Immature natural killer cell (primary cell): ENCODE measurements at places on chromosomes 16 and 17.

DNA sequence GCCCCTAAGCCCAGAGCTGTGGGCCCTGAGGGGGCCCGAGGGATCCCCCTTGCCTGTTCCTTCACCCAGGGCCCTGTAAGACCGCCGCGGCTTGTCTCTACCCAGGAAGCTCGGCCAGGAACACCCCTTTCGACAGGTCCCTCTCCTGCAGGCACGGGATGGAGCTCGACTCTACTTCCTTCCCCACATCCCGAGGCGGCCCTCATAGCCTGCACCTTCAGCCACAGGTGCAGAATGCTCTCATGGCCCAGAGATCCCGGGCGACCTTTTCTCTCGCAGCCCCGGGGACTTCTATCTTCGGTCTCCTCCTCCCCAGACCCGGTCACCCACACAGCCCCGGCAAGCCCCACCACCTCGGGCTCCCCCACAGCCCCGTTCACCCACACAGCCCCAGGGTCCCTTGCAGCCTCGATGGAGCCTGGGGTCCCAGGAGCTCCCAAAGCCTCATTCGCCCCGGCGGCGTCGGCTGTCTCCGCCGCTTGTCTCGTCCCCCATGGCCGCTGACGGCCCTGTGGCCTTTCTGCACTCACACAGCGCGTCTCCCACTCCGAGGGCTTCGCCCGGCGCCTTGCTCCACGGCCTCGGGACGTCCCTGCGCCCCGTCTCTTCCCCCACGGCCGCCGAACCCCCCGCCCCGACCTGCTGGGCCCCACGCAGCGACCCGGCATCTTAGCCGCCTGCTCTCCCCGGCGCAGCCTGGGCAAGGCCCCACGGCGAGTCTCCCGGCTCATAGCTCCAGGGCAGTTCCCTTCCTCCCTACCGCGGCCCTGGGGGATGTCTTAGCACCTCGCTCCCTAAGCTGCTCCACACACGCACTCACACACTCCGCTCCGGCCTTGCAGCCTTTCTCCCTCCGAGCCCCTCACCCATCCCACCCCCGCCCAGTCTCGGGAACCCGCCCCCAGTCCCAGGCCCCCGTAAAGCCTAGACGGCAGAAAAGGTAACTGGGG lies 650 bp downstream of the KIAA0753 start:
- peak; percentile 8 for DNase-seq

GRCh38 chr16:58176608-58177352 lies 21.1 kb downstream of the CSNK2A2 start:
- DNase-seq, result no peak

DNA sequence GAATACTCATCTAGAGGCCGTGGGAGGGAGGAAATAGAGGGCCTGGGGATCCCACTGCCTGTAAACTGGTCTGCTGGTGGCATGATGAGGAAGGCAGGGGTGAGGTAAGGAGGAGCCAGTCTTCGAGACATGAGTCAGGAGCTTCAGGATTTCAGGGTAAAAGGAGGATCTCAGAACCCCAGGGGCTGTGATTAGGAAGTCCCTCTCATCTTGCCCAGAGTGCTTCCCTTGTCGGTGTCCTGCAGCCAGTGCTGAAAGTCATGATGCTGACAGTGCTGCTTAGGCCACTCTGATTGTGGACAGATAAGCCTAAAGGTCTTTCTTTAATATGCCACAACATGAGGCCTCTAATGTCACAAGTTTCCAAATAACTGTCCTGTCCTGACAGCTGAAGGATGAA lies 29.6 kb downstream of the COG4 start:
- DNase-seq, result no peak

- DNase-seq, result no peak
These were observed 13.3 kb upstream of the TERB1 start for GRCh38 chr16:66814734-66815133.

DNA sequence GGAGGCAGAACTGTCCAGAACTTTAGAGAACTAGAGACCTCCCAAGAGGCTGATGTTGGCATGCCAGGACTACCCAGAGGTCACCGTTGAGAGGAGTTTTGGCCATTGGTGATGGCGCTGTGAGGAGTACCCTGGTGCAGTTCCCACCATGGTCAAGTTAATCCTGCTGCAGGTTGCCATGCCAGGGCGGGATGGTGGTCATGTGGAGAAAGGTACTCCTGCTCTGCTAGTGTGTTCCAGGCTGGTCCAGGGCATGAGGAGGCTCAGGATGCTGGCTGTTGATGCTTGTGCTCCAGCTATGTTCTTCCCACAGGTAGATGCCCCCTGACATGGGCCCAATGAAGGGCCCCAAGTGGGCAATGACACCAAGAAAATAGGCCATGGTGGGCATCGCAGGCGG lies 4.1 kb upstream of the PHF12 start:
- no peak for DNase-seq

DNA sequence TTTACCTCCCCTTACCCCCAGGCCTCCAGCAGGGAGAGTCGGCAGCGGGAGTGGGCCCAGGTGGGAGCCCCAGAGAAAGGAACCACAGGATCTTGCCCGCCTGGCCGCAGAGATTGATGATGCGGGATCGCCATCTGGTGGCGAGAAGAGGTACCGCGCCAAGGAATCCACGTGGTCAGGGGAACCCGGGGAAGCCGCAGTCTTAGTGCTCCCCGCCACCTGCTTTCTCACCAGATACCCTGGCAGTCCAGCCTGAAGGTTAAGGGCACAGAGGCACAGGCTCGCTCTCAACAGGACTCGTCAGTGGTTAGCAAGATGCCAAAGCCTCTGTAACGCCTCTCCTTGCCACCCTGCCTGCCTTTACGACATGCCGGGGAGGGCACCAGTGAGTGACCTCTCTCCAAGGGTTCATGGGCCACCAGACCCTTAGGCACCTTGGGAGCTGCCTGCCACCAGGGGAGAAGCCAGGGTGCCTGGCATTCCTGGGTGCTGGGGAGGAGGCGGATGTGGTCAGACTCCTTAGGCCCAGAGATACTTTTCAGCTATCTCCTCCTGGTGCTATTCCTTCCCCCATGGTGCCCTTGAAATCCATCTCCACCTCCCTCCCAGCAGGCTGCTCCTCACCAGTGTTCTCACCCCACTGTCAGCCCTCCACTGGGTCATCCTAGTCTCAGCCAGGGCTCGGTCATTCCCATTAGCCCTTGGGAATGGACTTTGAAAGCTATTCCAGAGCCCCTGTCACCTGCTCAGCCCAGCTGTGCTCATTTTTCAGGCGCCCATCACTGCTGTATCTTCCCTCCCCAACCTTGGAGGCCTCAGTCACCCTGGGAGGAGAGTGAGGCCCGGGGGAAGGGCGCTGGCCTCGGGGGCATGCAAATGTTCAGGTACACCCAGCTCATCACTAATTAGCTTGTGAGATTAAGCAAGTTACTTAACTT lies 5.5 kb upstream of the RHBDF2 start:
- peak; percentile 92 for DNase-seq

DNA sequence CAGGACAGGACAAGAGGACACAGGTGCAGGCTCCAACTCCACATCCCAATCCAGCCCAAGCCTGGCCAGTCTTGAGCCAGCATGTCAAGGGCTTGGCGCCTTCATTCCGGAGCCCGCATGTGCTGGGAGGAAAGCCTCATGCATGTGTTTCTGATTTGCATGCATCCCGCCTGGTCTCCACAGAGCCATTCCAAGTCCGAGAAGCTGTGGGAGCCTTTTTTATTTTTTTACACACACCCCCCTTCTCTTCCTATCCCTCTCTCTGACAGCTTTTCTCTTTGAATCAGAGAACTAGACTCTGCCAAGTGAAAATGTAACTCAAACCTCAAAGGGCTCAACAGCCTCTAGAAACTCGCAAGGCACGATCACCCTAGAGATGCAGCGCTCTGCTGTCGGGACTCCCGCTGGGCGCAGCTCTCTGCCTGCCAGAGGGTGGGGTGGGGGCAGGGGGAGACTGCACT lies 45.1 kb downstream of the NOG start:
- DNase-seq, result no peak

DNA sequence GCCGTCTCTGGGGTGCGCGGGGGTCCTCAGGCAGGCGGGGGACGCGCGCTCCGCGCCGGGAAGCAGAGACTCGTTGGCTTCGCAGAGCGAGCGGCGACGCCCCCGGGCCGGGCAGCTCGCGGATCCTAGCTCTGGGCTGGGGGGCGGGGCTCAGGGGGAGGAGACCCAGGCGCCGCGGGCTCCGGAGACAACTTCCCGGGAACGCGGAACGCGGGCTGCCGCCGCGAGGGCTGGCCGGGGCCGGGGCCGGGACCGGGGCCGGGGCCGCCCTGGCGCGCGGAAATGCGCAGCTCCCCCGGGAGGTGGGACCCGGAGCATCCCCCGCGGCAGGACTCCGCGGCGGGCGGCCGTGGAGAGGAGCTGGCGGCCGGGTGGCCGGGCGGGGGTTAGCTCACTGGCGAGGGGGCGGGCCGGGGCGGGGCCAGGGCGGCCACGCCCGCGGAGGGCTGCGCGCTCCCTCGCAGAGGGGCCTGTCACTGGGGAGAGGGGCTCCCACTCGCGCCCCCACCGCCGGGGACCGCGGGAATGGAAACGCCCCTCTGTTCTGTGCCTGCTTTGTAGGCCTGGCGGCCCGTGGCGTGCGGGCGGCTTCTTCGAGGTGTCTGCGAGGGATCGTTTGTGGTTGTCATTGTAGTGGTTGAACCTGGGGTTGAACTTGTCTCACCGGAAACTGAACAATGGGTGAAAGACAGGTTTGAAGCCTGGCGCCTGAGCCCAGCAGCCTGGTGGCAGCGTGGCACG lies at the start of gene GAS7:
TSS of gene GAS7 (minus strand) at position 98 of the 741 bp plus-strand sequence.
- peak; percentile 89 for DNase-seq

DNA sequence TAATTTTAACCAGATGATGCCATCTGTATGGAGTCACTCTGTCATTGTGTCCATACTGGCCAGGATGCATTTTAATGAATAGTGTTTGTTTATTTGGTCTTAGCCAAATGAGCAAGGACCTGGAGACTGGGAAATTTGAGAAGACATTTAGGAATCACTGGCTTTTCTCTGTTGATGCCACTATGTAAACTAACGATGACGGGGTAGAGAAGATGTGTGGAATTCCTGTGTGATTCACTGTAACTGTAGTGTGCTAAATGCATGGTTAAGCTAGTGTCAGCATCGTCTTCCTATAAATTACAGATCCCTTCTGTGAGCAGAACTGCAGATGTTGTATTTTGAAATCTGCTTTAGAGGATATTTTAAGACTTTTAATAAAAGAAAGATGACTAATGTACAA lies 66.6 kb downstream of the NOS2 start:
- DNase-seq, result no peak

DNA sequence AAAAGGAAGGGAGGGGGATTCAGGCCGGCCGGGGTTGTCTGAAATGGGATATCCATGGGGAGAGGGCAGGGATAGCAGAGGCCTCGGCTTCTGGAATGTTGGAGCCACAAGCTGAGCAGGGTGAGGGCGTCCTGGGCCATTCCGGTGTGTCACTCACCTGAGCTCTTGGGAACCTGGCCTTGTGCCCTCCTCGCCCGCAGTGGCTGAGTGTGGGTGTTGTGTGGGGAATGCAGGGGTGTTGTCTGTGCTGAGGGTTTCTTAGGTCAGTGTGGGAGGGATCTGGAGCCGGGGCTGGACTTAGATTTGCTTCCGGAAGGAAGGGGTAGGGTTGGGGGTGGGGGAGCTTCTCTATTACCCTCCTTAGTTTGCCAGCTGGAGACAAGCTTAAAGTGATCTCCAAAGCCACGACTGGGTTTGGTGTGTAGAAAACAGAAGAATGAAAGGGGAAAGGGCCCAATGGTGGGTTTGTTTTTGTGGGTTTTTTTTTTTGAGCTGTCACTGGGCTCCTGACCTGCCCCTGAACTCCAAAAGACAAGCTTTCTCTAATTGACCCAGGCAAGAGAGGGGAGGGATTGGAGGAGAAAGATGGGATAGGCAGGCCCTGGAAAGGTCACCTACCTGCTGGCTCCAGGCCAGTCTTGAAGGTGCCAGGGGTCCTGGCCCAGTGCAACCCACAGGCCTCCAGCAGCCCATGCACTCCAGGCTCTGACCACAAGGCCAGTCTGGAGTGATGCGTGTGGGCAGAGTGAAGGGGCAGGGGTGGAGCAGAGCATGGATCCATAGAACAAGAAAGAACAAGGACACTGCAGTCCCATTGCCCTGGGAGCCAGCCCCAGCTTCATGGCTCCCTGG lies at the start of gene SULT1A2:
TSS of gene SULT1A2 (minus strand) at position 211 of the 852 bp plus-strand sequence. CDS start 1,120 bp downstream, outside the sequence.
- no peak for DNase-seq

DNA sequence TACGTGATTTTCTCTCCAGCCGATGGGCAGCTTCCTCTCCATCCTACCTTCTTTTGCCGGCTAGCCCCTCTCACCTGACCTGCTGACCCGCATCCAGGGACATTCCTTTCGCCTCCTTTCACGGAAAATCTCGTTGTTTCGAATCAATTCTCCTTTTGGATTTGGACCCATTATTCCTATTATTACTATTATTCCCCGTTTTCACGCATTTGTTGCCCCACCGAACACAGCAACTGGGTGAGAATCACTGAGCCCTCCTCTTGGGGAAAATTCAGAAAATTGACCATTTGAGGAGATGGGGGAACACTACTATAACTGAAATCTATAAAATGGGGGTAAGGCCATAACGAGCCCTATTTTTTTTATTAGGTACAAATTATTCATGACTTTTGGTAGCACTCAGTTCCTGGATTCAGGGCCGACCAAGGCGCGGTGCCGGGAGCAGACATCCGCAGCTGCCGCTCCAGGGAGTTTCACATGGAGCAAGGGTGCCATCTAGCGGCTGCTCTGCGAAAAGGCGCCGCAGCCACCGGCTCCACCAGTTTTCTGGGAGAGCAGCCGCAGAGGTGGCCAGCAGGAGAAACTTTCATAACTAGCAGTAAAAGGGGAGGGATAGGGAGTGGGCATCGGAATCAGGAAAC lies 3.3 kb upstream of the HOXB8 start:
- peak; percentile 80 for DNase-seq

GRCh38 chr17:66727634-66728570 lies 107.0 kb upstream of the CACNG5 start:
- peak; percentile 14 for DNase-seq

GRCh38 chr16:7470344-7470743 lies 137.7 kb downstream of the RBFOX1 start:
- DNase-seq, result no peak

DNA sequence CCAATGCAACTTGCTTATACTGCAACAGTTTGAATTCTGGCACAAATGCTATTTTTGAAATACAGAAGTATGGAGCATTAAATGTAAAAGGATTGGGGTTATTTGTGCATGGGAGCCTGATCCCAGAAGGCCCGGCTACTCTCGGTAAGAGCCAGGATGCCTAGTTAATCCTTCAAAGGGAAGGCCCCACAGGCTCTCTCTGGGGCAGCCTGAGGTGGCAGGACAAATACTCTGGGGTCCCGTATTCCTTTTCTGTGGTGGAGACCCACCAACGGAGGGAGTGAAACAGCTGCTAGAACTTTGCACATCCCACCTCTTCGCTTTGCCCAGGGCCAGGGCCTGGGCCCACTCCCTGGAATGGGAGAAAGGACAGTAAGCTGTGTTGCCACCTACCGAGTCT lies 30.4 kb downstream of the ERN1 start:
- no peak for DNase-seq

- DNase-seq, result no peak
These were observed 273.5 kb upstream of the RPL38 start for GRCh38 chr17:73929860-73930430.

- no peak for DNase-seq
These were observed 507 bp downstream of the SERPINF1 start for GRCh38 chr17:1762233-1762900.
